ENCODE measurements at places on chromosomes 3 and 15.
A peak's percentile ranks its signal among the peaks of the same experiment; 100 is the strongest.

GRCh38 chr15:76682259-76682658 is 222.9 kb downstream of the SCAPER start:
- no peak for DNase-seq

- DNase-seq = no peak
These were observed 418.7 kb upstream of the CNTN6 start for GRCh38 chr3:674116-674515.

GRCh38 chr3:116200956-116201690 is 244.2 kb downstream of the LSAMP start:
- DNase-seq = no peak

- no peak for DNase-seq
These were observed 43.0 kb downstream of the KAT2B start for GRCh38 chr3:20083253-20083652.

DNA sequence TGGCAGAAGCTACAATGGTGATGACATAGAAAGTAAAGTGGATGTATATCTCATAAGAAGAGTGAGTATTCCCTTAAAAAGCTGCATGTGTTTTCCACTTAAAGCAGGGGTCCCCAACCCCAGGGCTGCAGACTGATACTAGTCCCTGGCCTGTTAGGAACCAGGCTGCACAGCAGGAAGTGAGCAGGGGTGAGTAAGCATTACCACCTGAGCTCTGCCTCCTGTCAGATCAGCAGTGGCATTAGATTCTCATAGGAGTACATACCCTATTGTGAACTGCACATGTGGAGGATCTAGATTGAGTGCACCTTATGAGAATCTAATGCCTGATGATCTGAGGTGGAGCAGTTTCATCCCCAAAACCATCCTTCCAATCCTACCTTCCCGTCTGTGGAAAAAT is 126.1 kb upstream of the CMC1 start:
- peak; percentile 1 for DNase-seq

DNA sequence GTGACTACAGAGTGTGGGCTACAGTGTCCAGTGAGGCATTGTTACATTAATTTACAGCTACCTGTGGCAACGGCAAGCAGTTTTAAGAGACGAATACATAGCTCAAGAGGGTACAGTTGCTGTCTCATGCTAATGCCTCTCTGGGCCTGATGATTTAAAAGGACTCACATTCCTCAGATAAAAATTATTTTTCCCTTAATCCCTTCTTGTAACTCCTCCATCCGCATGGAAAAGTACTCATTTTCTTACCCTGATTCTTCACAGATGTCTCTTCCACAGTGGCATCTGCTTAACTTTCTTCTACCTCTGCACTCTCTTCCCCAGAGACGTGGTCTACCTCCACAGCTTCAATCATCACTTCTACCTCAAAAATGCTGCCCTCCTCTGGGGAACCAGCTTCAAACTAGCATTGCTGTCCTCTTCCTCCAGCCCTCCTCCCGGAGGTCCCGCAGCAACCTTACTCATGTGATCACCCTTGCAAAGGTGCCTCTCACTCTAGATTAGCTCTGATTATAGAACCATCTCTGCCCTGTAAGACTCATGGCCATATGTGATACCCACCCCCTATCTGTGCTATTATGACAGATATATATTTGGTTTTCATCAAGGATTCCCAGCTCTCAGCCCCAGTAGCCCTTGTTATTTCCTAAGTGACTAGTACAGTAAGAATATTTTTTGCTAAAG is 21.4 kb upstream of the ABHD17C start:
- no peak for DNase-seq

DNA sequence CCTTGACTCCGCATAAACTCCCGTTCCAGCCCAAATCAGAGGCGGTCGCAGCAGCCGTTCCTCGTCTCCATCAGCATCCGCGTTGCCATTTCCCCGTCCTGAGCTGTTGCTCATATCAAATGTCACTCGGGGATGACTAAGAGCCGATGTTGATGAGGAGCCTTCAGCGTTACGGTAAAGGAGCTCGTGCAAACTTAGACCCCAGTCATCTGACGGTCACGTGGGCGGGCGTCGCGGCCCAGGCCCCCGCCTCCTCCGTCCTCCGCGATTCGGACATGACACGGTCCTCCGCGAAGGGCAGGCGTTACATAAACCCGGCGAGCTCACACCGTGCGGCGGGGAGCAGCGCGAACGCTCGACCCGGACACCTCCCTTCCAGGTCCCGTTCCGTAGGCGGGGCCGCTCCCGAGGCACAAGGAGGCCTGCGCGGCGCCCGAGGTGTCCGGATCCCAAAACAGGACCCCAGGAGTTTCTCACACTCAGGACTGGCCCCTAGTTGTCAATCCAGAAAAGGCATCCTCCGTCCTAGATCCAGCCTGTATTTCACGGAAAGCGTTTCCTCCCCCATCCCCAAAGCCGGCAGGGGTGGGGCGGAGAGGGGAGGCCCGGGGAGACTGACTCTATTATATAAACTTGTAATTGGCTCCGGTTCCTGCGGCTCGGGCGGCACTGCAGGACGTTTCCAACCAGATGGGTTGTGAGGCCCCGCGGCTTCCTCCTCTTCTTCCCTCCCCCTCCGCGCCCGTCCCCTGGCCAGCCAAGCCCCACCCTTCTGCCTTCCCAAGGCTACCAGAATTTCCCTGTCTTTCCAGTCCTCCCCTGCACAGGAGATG is 100.0 kb upstream of the IGF1R start:
- peak; percentile 13 for DNase-seq

GRCh38 chr15:64611085-64611725 is 150.8 kb downstream of the ZNF609 start:
- no peak for DNase-seq

GRCh38 chr3:187084126-187084525 is 55.2 kb downstream of the RPL39L start:
- DNase-seq = no peak

- no peak for DNase-seq
These were observed 3.2 kb upstream of the BLOC1S6 start for GRCh38 chr15:45583731-45584639.

DNA sequence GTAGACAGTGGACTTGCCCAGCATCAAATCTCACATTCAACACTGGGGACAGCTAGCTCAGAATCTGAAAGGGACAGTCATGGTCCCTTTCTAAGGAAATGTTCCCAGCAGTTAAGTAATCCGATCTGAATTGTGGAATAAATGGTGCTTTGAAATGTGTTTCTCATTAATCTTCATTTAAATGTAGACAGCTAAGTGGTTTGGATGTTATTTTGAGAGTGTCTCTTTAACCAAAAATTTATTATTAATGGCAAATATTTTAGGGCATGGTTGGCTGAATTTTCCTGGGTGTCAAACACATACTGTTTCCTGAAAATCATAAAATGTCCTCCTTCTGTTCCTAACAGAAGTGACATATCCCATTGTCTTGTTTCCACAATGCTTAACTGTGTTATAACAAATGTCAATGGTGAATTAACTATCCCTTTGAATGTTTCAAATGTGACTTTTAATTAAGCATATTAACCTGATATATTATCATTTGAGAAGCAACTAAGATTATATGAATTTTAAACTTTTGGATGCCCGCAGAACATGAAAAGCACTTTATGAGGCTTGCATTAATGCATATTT is 210.8 kb downstream of the CHST2 start:
- DNase-seq = no peak

DNA sequence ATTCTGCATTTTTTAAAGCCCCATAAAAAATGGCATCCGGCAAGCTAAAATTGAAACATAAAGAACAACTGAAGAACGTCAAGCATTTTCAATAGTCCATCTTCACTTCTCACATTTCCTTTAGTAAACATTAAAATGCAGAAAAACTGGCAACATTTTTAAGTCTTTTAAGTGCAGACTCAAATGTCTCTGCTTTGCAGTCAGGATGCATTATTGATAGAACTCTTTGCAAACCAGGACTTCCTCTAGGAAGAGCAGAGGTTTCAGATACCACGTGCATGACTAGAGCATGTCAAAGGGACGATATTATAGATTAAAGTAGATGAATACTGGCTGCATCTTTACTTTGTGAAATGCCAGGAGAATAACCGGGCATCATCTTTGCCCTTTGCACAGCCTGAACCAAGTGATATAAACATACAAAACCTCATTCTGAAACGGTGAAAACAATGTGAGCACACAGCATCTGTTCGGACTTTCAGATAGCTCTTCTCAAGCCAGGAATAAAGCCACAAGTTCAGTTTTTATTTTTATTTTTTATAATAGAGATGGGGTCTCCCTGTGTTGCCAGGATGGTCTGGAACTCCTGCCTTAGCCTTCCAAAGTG is 65.1 kb downstream of the LDHAL6B start:
- DNase-seq = no peak

DNA sequence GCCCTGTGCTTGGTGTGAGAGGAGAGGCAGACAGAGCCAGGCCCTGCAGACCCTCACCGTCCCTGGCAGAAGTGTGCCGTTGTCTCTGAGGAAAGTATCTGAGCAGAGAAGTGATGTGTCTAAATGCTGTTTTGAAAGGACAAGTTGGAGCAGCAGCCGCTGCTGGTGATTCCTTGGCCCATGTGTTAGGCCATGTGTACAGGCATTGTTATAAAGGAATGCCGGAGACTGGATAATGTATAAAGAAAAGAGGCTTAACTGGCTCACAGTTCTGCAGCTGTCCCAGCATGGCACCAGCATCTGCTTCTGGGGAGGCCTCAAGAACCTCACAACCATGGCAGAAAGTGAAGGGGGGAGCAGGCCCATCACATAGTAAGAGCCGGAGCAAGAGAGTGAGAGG is 334.6 kb upstream of the ATP10A start:
- no peak for DNase-seq

GRCh38 chr3:141405025-141405424 is 36.7 kb downstream of the ZBTB38 start:
- DNase-seq = no peak

- DNase-seq = peak; percentile 68
These were observed 363.5 kb downstream of the FOXP1 start for GRCh38 chr3:71219744-71220638.

DNA sequence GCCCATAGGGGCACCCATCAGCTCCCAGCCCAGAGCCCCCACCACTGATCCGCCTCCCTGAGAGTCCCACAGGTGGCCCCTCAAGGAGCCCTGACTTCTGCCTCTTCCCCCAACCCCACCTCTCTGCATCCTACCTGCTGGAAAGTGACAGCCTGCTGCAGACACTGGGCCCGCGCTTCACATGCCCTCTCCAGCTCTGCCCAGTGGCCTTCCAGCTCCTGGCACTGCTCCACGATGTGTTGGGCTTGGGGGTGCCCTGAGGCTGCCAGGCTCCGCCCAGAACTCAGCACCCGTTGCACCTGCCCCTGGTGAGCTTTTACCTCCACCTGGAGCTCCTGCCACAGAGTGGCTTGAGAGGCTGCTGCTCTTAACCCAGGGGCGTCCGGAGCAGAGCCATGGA is 20.1 kb downstream of the SPTBN5 start:
- no peak for DNase-seq

- no peak for DNase-seq
These were observed at the start of gene GP9 for GRCh38 chr3:129060276-129061022. Gene GP9, plus strand, starts transcription at chr3:129060779. Its CDS starts 961 bp downstream, at chr3:129061740.

- peak; percentile 11 for DNase-seq
These were observed 10.7 kb upstream of the CNTN6 start for GRCh38 chr3:1082108-1082507.

GRCh38 chr15:43067717-43068461 is 37.9 kb downstream of the UBR1 start:
- DNase-seq = peak; percentile 88

DNA sequence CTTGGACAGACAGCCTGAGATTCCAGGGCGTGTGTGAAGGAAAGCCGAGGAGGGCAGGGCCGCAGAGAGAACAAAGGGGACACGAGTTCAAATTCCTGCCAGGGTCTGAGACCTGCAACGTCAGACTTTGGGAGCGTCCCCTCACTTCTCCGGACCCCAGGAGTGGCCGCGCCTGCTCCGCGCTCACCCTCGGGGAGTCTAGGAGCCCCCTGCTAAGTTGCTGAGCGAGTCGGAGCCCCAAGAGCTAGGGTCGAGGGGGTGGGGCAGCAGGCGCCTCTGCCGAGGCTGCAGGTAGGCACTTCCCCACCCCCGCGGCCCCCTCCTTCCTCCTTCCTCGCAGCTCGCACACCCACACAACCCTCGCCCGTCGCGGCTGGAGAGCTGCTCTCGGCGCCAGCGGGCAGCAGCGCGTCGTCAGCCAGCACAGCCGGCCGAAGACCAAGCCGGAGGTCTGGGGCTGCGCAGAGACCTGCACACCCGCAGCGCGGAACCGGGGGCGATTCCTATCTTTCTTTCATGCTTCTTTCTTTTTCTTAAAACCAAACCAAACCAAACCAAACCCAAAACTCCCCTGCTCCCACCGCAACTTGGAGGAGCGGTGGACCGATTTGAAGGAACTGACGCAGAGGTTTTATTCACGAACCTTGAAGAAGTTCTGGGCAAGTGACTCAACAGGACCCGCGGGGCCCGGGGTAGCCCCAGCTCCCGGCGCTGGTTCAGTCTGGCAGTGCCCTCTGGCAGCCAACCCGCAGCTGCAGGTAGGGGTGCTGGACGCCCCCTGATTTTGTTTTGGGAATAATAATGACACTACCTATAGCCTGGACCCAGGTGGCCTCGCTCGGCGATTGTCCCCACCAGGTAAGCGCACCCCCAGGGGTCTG is at the start of gene ANKRD34C:
ANKRD34C (plus strand) TSS at position 352 of the 881 bp plus-strand sequence. CDS start 10,563 bp downstream, outside the sequence.
- no peak for DNase-seq

DNA sequence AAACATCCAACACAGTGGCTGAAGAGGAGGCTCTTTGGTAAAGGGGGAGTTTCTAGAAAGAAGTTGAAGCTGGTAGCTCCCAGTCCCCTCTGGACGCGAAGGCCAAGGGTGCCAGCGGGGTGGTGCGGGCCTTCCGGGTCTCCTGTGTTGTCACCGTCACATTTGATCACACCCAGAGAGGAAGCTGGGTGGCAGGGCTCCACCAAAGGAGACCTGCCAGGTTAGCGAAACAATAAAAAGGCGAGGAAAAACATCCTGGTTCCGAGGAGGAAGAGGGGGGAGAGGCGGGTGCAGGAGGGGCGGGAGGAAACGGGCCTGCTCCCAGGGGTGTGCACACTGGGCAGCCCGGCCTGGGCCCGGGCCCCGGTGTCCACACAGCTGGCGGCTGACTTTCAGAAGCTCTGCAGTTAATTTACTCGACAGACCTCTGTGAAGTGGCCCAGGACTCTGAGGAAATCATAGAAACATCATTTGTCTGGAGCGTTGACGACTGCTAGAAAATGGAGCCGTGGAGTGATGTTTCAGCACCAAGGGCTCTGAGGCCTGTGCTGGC is 12.1 kb downstream of the HEG1 start:
- DNase-seq = no peak

All from activated CD4-positive, alpha-beta T cell treated with anti-CD3 and anti-CD28 coated beads, Interleukin-2, Interleukin-4, amounts not matched to agents 100 ng/mL and 50 ng/mL, durations not matched to agents 16 hours and 8 hours (primary cell).